ENCODE measurements at places on chromosomes 13 and 19.
A peak's percentile ranks its signal among the peaks of the same experiment; 100 is the strongest.

DNA sequence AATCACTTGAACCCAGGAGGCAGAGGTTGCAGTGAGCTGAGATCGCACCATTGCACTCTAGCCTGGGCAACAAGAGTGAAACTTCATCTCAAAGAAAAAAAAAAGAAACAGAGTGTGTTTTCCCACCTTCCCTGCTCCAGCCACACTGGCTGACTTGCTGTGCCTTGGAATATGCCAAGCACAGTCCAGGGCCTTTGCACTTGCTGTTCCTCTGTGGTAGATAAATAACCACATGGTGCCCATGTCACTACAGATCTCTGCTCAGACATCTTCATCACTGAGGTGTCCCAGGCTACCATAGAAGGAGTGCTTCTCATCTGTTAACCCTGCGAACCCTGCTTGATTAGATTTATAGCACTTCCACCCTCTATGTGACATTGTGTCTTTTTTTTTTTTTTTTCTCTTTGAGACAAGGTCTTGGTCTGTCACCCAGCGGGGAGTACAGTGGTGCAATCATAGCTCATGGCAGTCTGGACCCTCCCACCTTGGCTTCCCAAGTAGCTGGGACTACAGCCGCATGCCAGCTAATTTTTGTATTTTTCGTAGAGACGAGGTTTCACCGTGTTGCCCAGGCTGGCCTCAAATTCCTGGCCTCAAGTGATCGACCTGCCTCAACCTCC is 10.4 kb downstream of the SMARCA4 start:
- DNase-seq: no peak

DNA sequence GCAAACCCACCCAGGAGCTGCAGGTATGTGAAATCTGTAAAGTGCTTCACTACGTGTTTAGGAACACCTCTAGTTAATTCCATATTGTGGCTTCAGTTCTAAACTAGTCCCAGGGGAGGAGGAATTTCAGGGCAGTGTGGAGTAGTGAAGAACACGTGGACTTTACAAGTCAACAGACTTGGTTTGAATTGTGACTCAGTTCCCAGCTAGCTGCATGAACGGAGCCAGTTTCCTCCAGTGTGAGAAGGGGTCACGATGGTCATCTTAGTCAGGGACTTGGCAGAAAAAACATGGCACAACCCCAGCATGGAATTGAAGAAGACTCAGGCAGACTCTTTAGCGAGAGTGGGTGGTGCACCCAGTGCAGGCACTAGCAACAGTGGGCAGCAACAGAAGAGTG is 175.7 kb upstream of the UBL3 start:
- peak; percentile 21 for DNase-seq

GRCh38 chr13:94408314-94409036 is 71.0 kb downstream of the DCT start:
- DNase-seq: no peak

DNA sequence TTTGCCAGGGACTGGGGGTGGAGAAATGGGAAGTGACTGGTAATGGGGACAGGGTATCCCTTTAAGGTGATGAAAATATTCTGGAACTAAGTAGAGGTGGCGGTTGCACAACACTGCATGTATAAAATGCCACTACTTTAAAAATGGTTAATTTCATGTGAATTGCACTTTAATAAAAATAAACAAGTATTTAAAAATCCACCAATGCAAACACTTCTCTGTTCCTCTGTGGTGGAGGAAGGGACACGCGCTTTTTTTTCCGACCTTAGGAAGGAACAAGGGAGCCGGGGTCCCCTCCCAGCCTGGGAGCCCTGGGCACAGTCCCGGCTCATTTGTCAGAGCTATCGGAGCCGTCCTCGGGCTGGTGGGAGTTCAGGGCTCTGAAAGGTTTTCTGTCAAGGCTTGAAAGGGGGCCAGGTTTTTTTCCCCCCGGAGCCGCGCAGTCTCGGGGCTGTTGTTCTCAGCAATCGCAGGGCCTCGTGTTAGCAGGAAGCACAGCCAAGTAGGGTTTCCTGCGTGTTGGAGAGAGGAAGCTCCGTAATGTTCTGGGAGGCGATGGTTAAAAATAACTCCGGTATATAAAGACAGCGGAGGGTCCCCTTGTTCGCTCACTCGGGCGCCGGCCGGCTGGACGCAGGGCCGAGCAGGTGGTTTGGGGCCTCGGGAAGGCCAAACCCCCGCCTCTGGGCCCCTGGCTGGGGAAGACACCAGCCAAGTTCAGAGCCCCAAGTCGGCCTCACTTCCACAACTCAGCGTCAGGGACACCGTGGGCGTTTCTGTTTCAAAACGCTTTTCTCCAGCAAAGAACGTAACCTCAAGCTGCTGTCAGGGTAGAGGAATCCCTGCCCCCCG is 41.2 kb upstream of the KLF2 start:
- DNase-seq: peak; percentile 95

GRCh38 chr13:54742984-54743383 is 1714.4 kb downstream of the OLFM4 start:
- no peak for DNase-seq

GRCh38 chr13:32878163-32878562 is 138.1 kb upstream of the KL start:
- DNase-seq: no peak

DNA sequence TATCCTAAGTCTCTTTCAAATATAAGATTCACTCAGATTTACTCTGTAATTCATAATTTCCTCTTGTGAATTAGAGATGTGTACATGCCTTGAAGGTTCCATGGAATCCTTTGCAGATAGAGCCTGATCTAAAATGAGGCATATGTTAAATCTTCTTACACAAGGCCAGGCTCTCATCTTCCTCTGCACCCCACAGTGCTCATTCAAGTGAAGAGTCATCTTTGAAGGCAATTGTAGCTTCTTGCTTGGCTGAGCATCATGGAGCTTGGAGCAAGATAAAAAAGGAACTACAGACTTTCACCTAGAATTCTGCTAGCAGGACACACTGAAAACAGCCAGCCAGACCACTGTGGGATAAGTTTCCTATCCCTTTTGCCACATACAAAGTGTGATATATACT is 566.4 kb downstream of the PCDH9 start:
- no peak for DNase-seq

DNA sequence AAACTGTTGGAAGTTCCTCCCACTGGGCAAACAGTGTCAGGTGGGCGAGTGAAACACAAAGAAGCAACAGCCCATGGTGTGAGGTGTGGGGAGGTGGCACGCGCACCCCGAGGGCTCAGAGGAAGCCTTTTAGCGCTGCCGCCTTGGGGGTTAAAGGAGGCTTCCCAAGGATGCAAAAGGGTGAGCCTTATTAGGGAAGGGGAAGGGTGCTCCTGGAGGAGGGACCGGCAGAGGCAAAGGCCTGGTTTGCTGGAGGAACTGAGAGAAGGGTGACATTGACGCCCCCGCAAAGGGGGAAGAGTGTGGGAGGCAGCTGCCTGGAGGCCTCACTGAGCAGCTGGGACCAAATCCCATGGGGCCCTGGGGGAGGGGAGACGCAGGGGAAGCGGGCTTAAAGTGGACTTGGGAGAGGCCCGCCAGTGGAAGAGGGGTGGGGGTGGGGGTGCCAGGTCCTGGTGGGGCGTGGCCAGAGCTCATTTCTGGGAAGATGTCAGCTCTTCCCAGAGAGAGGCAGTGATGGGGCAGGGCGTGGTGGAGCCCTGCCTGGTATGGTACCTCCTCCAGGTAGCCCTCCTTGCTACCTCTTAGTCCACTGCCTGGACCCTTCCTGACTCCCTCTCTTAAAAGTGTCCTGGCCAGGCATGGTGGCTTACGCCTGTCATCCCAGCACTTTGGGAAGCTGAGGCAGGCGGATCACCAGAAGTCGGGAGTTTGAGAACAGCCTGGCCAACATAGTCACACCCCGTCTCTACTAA is 12.0 kb upstream of the FCHO1 start:
- no peak for DNase-seq

GRCh38 chr13:24280720-24281119 is 28.7 kb upstream of the C1QTNF9 start:
- no peak for DNase-seq

DNA sequence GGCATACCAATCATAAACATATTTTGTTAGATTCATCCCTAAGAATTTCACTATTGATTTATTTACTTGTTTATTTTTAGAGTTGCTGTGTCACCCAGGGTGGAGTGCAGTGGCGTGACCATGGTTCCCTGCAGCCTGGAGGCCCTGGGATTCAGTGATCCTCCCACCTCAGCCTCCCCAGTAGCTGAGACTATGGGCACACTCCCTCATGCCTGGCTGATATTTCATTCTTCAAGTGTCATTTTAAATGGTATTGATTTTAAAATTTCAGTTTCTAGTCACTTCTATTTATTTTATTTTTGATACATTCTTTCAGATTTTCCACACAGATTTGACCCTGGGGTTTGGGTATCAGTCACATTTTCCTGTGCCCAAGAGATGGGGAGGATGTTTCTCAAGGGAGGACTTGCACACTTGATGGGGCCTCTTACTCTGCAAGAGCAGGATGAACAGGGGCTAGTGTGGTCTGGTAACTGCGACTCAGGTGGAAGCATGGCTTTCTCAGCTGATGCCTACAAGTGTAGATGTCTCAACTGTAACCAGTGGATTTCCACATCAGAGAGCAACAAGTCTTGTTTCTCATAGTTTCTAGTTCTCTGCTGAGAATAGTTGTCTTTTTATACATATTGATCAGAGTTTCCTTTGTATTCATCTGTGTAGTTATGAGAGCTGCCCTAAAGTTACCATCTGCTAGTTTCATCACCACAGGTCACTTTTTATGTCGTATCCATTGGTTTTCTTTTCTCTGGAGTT is 40.2 kb downstream of the CCNE1 start:
- no peak for DNase-seq

GRCh38 chr13:47233734-47234133 is 336.9 kb upstream of the HTR2A start:
- no peak for DNase-seq

DNA sequence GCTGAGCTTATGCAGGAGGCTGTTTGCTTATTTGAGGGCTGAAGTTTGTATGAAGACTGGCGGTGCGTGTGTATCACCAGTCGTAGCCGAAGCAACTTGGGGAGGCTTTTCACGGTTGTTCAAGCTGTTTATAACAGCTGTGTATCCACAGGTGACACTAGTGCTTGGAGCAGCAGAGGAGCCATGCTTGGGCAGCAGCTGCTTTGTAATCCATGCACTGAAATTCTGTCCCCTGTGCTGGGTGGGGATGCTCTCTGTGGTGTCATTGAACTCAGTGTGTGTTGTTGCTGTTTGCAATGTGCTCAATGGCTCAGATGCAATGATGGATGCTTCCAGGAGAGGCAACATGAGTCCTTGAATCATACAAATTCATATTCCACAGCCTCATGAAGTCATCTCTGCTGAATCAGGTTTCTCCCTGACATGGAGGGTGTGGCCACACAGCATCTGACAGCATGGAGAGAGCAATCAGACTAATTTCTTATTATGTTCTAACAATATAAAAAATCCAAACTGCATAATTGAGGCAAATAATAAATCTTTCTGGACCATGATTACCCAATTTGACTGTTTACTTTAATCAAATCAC is 18.8 kb upstream of the GTF3A start:
- no peak for DNase-seq

- peak; percentile 40 for DNase-seq
These were observed 62.6 kb downstream of the IER2 start for GRCh38 chr19:13212759-13213330.

GRCh38 chr13:73835138-73835721 is 299.0 kb downstream of the KLF12 start:
- DNase-seq: peak; percentile 49

DNA sequence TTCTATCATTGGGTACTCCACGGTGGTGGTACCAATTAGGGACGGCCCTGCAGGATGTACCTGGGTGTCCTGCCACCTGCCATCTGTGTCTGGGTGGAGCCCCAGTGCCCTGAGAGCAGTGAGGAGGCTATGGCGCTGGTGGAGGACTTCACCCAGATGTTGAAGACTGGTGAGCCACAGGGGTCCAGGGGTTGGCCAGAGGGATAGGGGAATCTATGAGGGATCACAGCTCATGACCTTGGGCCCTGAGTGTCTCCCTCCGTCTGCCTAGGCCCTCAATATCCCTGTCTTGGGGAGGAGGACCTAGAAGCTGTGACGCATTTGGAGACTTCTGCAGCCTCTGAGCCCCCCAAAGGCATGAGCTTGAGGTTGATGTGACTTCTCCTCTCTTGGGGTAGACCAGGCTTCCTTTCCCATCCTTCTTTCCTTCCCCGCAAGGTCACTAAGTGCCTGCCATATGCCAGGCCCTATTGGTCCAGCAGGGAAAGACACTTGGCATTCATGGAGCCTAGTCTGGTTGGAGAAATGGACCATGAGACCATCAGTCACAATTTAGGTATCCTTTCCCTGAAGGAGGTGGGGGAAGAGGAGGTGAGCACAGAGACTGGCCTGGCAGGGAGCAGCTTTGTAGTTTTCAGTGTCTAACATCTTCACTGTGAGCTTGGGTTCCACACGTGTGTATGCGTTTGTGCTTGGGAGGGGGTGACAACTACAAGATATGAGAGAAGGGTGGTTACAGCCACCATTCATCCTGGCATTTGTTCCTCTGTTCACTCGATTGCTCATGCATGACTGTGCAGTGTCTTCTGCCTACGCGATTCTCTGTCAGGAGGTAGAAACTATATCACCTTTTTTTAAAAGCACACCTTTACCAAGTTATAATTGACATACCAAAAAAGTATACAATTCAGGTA is 5.1 kb upstream of the MZF1 start:
- no peak for DNase-seq

- peak; percentile 70 for DNase-seq
These were observed 16.8 kb downstream of the FPR2 start for GRCh38 chr19:51777570-51778462.

DNA sequence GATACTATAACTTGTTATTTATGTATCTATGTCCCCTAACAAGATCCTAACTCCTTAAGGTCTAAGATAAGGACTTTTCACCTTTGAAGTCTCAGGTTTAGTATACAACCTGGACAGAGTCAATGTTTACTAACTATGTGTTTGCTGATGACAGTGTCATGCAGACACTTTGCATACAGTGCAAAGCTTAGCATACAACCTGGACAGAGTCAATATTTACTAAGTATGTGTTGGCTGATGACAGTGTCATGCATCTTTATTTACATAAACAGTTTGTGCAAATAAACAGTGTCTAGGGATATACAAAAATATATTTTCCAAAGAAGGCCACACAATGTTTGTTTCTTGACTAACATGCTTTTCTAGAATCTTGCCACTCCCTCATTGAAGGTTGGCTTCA is 34.7 kb downstream of the DCT start:
- no peak for DNase-seq

DNA sequence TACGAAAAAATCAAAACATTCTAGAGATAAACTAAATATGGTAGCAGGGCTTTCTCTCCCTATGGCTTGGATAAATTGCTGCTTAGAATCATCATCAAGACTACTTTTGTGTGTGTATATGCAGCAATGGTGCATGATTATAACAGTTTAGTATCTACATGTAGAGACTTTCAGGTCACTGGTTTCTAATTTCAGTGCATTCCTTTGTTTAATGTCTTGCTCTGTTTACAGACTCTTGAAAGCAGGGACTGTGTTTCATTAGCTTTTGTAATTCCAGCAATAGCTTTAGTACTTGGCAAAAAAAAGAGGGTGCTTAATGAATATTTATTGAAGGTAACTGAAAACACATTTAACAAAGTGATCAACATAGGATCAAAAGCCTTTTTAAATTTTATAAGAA is 420.7 kb downstream of the PCDH9 start:
- DNase-seq: no peak

Measured in dermis microvascular lymphatic vessel endothelial cell (primary cell).